ENCODE measurements at places on chromosomes 4 and X.

DNA sequence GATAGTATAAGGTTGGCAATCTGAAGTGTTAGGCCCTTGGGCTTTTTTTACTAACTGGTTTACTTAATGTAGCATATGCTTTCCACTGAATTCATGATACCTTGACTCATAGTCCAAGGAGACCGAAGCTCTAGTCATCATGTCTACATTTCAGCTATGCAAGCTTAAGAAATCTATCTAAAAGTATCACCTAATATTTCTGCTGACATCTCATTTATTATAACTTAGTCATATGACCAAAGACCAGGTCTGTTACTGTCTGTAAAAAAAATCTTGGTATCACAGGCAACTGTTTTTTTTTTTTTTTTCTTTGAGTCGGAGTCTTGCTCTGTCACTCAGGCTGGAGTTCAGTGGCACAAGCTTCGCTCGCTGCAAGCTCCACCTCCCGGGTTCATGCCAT lies 814.0 kb upstream of the NDST4 start:
- DNase-seq = no peak

DNA sequence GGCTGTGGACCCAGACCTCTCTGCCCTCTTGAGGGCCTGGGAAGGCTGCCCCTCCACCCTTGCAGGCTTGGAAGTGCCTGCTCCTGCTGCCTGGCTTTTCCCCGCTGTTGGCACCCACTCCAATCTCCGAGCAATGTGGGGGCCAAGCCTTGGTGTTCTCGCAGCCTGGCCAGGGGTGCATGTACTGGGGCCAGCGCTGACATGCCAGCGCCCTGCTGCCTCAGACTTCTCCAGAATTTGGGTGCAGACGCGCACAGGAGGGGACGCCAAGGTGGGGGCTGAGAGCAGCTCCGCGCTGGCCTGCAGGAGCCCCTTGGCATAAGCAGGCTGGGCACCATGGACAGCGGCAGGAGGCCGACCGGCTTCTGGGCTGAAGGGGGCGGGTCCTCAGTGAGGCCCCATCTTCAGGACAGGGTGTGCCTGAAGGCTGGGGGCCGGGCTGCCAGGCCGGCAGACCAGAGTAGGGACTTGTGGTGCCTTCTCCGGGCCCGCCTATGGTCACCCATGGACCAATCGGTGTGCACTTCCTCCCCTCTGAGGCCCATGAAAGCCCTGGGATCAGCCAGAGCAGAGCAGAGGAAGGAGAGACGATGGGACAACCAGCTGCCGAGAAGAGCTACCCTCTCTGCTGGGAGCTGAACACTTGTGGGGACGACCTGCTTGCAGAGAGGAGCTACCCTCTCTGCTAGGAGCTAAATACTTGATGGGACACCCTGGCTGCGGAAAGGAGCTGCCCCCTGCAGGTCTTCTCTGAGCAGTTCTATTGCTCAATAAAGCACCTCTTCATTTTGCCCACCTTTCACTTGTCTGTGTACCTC lies 118.3 kb downstream of the DNAAF6 start:
- DNase-seq = peak; percentile 81

- DNase-seq = no peak
Observed at GRCh38 chr4:158873795-158874401, 105.1 kb downstream of the FNIP2 start.

DNA sequence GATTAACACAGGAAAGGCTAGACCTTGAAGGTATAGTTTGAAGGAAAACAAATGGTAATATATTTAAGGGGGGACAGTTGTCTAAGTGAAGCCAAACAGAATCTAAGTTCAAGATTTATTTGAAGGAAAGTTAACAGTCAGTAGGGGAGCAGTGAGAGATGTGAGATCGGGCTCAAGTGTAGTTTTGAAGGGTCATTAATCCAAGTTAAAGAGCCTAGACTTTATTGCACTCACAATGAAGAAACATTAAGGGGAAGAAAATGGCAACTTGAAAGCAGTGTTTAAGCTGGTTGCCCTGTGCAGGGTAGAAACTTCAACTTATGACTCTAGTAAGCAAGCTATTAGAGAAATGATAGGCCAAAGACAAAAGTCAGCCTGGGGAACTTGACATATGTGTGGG lies 1952.2 kb downstream of the PCDH7 start:
- no peak for DNase-seq

GRCh38 chr4:17616283-17616682 lies 1.8 kb downstream of the MED28 start:
- DNase-seq = no peak
